Stimulated activated CD4-positive, alpha-beta T cell treated with anti-CD3 and anti-CD28 coated beads, Interleukin-4, amount 100 ng/mL, for 1 hour (primary cell): ENCODE measurements at places on chromosomes 3 and 15.

- DNase-seq: no peak
These were observed 47.0 kb downstream of the LRIG1 start for GRCh38 chr3:66453651-66454463.

DNA sequence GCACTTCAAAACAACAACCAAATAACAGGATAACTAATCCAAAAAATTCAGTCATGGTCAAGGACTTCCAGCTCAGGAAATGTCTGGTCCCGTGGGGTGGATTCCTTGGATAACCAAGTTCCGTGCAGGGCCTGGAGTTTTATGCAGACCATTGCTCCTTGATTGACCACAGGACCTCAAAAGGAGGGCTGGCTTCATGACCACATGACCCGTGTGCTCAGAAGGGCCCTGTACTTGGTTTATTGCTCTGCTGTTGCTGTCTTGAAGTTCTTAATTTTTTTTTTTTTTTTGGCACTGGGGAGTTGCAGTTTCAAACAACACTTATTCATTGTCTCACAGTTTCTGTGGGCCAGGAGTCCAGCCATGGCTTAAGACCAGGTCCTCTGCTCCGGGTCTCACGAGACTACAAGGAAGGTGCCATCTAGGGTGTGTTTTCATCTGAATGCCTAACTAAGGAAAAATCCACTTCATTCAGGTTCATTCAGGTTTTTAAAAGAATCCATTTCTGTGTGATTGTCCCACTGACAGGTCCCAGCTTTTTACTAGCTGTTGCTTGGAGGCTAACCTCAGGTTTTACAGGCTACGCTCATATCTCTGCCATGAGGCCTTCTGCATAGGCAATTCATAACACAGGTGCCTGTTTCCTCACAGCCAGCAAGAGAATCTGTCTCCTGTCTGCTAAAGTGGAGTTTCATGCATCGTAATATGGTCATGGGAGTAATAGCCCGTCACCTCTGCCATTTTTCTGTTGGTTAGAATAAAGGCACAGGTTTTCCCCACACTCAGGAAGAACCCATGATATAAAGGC is 65.3 kb downstream of the FLNB start:
- DNase-seq: no peak

- DNase-seq: no peak
These were observed 843.9 kb downstream of the TUSC7 start for GRCh38 chr3:117553461-117553860.

- peak; percentile 4 for DNase-seq
These were observed 516.1 kb downstream of the MECOM start for GRCh38 chr3:169147238-169148008.

DNA sequence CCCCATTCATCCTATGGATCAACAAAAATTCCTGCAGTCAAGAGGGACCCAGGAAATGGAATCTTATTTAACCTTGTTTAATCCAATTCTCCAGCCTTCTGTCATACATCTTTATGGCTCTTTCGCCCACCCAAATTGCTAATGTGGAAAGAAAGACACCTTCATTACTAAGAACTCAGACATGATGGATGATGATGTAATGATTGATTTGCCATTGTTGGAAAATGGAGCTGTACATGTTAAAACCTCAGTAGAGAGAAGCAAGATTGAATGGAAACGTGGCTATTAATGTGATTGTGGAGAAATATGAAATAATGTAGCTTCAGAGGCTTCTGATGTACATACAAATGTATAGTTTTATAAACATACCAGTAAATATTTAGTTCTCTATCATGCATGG is 15.7 kb upstream of the PTPRG start:
- no peak for DNase-seq

GRCh38 chr3:141391298-141391990 is 23.1 kb downstream of the ZBTB38 start:
- no peak for DNase-seq

DNA sequence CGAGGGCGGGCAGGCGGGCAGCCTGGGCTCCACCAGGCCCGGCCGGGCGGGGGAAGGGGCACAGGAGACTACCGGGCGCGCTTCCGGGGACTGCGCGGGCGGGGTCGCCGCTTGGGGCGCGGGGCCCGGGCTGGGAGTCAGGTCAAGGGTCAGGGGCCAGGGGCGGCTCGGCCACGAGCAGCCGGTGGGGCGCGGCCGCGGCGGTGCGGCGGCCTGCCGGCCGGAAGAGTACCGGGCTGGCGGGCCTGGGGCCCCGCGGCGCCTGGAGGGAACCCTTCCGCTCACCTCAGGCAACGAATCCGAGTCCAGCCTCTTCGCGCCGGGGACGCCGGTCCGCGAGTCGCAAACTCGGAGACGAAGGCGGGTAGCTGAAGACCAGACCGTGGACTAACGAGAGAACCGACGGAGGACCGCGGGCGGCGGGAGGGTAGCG is 225 bp downstream of the RHOA start:
- peak; percentile 50 for DNase-seq

DNA sequence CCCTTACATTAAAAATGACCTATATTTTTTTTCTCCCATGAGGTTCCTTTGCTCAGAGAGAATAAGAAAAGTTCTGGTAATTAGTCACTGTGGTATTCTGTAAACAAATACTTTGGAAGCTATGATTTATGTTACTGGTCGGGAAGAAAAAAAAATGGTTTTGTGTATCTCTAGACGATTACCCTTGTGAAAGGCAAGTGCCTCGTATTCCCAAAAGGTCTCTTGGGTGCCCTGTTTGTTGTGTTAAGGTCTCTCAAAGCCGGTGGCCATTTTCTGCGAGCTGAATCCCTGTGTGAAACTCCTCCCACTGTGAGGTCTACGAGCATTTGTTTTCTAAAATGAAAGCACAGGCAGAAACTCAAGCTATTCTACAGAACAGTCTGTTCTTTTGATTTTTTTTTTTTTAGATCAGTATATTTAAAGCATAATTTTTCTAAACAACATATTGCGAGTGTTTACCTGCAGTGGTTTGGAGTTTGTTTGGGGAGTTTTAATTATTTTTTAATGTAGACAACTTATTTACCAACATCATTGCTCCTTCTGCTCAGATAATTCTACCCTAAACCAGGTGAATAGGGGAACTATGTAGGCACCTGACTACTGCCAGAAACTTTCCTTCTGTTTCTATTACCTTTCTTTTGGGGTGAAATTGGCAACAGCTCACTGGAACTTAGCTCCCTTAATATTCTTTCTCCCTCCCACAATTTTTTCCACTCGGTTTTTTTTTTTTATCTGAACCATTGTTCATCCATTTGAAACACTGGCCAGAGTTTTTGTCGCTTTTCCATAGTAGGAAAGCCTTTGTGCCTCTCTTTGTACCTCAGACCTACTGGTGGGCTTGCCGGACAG is 44.0 kb downstream of the ZBTB38 start:
- peak; percentile 28 for DNase-seq

GRCh38 chr15:27427276-27427675 is 456.3 kb downstream of the GABRG3 start:
- DNase-seq: no peak

- no peak for DNase-seq
These were observed 267.9 kb downstream of the PDCD6IP start for GRCh38 chr3:34066328-34066727.

DNA sequence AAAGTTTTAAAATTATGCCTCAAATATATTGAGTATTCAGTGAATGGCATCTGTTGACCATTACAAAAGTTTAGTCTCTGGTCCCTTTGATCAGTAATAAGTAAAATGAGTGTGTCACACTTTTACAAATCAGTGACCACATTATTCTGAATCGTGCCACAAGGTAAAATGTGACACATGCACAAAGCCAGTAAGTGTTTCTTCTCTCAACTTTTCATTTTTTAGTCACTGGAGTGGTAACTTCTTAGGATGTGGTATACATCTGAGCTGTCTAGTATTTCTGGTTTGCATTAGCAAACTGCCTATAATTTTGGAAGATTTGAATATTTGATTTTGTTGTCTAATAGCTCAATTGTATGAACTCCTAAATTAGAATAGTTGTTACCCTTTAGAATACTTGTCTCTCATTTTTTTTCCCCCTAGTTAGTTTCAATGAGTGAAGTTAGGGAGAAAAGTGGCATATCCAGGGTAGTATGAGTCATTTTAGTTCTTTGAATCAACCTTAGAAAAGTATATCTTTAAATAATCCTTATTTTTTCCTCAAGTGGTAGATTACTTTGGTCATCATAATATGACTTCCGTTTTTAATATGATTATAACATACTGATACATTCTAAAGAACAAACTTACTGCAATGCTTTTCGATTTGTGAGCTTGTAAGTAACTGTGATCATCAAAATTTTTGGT is 18.1 kb downstream of the DNAJC13 start:
- no peak for DNase-seq

- DNase-seq: no peak
These were observed 4.6 kb upstream of the DAG1 start for GRCh38 chr3:49465270-49466034.

DNA sequence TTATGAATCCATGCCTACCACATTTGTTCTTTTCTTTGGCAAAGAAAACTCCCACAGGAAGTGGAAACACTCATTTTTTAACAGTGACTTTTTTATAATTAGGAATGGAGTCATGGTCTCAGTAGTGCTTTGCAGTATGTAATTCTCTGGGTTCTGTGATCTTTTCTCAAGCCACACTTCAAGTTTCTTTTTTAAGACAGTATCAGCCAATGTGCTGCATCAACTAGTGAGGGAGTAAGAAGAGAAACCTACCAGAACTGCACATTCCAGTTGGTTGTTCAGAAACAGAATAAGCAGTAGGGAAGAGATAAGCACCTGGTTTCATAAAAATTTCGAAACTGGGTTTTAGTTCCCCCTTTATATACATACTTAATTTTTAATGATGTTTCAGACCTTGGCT is 126.3 kb downstream of the FOXB1 start:
- DNase-seq: no peak
